Substantia nigra (tissue), 51 donors: ENCODE measurements at places on chromosomes 6 and 20.
A peak's percentile ranks its signal among the peaks of the same experiment; 100 is the strongest.

GRCh38 chr6:122696853-122697252, 82.7 kb upstream of the FABP7 start:
- no peak for DNase-seq

DNA sequence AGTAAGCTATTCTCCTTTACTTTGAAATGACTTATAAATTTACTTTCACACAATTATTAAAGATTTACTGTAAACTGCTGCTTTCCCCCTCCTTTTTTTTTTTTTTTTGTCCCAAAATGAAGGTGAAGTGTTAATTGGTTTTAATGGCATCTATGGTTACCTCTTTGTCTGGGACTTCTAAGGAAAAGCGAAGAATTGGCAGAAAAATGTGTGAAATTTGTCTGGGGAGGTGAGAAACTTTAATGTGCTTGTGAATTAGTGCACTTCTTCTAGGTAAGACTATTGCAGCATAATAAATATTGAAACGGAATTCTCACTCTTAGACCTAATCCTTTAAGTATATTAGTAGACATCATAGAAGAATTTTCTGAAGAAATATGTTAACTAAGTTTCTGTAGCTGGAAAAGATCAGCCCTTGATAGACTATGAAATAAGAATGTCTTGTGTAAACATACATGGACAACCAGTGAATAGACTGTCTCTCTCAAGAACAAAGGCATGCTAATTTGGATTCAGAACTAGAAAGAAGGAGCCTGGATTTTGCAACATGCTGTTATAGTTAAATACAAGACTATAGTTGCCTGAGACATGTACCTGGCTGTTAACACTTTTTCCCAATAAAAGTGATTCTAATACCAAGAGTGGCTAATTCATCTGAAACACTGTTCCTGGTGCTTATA, 23.9 kb downstream of the FLRT3 start:
- DNase-seq, result no peak

DNA sequence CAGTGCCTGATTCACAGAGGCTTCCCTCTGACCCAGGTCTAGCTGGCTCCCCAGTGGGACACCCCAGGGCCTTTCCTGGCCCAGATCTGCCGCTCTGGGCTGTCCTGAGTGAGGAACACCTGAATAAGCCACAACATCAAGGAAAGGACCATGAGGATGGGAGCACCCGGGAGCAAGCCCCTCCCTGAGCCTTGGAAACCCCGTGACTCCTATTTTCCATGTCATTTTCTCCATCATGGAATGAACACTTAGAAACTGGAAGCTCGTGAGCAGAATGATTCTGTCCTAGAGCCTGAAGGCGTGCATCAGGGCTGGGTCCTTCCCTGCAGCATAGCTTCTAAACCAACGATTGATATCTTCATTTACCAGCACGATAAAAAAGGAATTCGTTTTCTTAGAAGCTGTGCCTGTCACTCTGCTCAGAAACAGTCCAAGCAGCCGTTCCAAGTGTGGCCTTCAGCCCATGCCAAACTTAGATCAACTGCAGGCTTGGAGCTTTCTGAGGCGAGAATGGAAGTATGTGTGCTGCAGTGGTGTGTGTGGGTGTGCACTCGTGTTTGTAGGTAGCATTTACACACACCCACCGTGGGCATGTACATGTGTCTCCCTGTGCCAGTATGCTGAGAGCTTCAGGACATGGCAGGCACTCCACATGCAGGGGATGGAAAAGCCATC, 83.2 kb upstream of the FOXC1 start:
- no peak for DNase-seq

DNA sequence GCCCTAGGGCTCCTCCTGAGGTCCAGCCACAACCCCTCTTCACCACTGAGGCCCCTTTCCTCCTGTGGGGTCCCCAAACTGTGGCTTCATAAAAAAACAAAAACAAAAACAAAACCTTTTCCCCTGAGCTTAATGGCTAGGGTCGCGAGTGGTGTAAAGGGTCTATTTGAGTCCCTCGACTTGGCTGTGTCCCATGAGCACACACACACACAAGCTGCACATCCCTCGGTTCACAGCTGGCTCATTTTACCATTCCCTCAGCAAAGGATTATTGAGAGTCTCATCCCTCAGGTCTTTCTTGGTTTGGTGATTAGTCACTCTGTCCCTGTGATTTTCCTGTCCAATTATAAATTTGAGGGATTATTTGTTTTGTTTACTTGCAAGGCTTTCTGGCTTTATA, 206.1 kb upstream of the SASH1 start:
- DNase-seq, result no peak

GRCh38 chr20:19890445-19891051, 126.6 kb upstream of the NAA20 start:
- DNase-seq, result no peak

GRCh38 chr6:67608099-67608749, 1026.9 kb upstream of the ADGRB3 start:
- no peak for DNase-seq

DNA sequence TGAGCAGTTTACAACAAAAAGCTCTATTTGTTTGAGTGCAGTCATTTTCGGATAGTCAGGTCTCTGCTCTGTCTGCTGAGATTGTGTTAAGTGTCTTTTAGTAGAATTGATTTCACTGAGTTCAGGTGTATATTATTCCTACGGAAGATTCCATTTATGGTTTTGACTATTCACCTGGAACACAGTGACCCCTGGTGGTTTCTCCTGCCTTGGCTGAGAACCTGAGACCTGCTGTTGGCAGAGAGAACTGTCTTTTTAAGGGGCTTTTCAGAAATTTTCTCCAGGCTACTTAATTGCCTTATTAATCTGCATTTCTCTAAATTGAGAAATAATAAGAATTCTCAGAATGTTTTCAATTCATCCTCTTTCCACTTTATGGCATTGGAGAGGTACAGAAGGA, 508.0 kb downstream of the TBC1D32 start:
- DNase-seq, result no peak

DNA sequence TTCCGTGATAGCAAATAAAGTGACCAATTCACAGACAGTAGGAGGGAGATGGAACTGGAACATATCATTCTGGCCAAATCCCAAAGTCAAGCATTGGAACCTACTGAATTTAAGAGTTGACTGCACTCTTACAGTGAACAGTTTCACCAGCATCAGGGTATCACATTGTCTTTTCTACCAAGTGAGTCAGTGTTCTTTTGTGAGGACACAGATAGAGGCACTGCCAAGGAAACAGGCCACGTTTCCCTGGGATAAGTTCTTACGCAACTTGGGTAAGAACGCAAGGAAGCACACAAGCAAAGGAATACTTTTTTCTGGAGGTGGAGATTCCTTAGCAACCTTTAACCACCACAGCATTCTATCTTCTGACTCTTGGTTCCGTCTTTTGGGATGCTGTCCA, 28.6 kb upstream of the ENPP5 start:
- no peak for DNase-seq

DNA sequence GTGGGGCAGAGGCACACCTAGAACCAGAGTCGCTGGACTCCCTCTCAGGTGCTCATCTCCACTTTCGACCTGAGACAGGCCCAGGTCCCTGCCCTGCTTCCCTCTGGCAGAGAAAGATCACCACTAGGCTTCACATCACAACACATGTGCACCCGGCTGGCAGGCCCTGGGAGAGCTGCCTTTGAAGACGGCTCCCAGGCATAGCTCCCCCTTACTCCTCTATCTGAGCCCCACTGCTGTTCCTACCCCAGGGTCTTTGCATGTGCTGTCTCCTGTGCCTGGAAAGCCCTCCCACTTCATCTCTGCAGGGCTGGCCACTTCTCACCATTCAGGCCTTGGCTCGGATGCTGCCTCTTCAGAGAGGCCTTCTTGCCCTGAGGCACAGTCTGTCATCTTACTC, 89.2 kb downstream of the NOL4L start:
- DNase-seq, result no peak

- DNase-seq, result no peak
These were observed 52.5 kb downstream of the MKKS start for GRCh38 chr20:10381477-10381876.

- DNase-seq, result no peak
These were observed 4.9 kb downstream of the FRS3 start for GRCh38 chr6:41774841-41775240.

DNA sequence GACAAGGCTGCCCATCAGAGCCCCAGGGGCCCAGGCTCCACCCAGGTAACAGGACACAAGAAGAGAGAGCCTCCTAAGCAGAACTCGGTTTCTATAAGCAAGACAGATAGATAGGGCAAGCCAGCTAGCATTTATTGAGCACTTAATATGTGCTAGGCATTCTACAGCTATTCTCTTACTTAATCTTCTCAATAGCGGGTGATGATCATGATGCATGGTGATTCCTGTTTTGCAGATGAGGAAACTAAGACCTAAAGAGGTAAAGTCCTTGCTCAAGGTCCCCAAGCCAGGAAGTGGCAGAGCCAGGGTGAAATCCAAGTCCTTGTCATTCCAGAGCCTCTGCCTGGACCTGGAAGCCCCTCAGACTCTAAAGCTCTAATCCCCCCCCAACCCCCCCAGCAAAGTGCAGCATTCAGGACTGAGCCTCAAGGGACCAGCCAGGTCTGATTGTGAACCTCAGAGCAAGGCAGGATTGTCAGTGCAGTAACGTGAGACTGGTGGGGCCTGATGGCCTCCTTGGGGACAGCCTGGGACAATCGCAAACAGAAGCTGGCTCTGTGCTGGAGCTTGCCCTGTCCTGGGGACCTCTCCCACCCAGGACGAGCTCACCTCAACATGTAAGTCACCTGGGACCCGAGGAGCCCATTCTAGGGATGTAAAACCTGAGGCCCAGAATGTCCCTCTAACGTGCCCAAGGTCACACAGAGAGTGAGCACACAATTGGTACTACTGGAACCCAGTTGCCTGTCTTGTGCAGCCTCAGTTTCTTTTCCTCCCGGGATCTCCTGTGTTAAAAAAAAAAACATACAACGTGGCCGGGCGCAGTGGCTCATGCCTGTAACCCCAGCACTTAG, 48.4 kb upstream of the PTGIS start:
- no peak for DNase-seq

DNA sequence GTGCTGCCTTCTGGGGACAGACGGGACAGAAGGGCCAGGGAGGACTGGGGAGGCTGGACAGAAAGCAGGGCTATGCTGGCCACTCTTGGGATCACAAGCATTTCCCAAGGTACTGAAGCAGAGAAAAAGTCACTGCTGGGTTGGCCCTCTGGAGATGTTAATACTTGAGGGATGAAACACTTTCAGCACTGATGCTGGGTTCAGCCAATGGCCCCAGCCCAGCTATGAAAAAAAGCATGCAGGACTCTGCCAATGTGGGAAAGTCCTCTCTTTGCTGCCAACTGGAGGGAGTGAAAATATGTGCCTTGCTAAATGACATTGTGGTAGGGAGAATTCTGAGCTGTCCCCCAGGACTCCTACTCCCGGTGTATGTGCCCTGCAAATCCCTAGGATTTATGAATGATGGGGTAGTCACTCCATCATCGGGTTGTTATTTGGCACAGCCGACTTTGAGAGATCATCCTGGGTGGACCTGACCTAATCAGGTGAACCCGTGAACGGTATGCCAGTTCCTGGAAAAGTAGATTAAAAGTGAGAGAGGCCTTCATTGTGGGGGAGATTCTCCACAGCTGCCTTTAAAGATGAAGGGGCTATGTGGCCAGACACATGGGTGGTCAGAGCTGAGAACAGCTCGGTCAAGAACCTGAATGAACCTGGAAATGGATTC, 119.9 kb upstream of the TRAF3IP2 start:
- peak; percentile 67 for DNase-seq

DNA sequence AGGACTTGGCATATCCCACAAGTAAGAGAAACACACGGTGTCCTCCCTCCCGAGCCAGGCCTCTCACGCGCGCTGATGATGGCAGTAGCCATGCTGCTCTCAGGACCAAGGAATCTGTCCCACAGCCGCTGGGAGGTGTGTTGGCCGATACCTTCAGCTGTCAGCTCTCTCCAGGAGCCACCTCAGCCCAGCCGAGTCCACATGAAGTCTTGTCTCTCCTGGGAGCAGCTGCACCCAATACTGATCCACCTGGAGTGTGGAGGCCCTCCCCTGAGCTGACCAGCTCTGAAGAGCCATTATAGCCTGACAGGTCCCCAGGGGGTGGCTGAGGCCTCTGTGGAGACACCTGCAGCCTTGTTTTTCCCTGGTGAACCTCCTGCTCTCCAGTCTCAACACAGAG, 23.8 kb upstream of the NXT1 start:
- no peak for DNase-seq

DNA sequence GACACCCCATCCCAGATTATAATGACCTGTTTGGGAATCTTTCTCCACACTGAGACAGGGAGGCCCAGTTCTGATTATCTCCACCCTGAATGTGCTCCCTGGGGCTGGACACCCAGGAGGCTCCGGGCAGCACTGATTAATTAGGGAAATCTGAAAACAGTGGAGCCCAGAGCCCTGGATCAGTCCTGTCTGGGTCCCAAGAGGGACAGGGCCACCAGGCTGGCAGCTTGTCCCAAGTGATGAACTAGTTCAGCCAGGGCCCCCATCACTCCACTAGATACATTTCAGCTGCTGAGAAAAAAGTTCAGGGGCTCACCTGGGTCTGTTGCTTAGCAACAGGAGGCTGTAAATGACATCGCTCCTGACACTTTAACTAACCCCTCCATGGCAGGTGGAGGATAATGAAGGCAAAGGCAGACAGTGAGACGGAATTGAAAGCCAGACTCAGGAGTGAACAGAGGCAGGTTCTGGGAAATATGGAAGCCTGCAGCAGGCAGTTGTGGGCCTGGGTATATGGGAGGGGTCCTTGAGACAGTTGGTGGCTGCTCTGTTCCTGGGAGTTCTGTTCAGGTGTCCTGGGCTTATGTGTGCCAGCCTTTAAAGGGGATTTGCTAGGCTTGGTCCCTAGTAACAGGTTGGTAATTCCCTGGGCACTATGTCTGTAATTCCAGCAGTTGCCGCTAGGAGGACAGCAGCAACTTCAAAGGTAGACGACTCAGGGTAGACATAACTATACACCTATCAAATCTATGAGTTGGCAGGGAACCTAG, 78.3 kb upstream of the CTNNBL1 start:
- DNase-seq, result no peak

DNA sequence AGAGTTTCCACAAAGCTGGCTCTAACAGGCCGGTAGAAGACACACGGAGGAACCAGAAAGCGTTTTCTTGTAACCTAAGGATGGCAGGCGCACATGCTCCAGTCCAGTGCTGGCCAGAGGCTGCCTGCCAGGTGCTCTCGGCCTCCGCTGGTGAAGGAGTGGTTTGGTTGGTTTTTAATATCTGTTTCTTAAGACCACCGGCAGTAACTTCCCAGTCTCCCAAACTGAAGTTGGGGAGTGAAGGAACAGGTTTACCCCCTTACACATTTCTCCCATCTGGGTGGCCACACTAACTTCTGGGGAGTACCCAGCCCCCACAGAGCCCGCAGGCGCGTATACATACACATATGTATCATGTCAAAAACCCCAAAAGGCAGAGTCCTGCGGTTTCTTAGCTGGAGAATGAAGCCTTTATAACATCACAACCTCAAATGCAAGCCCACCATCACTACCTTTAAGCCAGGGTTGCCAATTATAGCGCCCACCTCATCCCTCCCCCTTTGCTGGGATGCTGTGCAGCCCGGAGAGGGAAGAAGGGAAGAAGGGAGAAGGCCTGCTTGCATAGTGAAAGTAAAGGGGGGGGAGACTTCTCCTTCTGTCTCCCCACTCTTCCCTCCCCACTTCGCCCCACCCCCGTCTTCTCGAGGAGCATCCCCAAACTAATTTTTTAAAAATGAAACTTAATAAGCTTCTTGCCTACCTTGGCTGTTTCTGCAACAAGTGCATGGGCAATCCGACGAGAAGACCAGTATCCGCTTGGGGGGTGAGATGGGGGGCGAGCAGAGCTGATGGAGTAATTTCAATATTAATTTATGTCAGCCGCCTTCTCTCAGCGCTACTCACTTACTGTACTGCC, 1.0 kb downstream of the TRERF1 start:
- no peak for DNase-seq

GRCh38 chr20:42553374-42553773, 636.3 kb downstream of the PTPRT start:
- no peak for DNase-seq
